ENCODE measurements at places on chromosomes 16 and 17. TPM values are rescaled to one million over a fixed set of nuclear protein-coding genes. Genes with fewer than 3 reads are reported as not detected.

DNA sequence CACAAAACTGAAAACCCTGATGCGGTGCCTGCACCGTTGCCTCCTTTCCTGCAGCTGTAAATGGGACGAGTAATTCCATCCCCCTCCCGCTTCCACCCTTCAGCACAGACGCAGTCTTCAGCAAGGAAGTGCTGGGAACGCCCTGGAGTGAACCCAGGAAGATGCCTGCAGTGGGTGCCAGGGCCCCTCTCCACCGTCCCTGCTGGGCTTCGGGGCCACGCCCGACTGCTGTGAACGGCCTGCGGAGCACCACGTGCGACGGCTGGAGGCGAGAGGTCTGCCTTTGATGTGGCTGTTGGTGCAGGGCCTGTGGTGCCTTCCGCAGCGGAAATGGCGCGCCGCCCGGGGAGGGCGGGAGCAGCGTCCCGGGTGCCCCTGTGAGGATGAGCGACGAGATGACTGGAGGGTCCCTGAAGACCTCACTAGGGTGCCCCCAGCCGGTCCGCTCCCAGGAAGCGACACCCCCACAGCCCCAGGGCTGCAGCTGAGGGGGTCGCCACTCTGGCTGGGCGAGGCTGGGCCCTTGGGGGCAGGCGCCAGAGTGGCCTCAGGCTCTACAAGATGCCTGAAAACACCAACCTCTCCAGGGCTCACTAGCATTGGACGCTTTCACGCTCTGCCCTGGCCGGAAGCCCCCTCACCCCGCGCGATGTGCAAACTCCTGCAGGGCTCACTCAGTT is 749 bp upstream of the MC1R start:
- H3K27me3 ChIP-seq = no peaks in the 10 kb centered on the region
- H3K27ac ChIP-seq = no peak overlapping the region
- peaks cover 8% of the 10 kb centered on the region for H3K4me1 ChIP-seq

DNA sequence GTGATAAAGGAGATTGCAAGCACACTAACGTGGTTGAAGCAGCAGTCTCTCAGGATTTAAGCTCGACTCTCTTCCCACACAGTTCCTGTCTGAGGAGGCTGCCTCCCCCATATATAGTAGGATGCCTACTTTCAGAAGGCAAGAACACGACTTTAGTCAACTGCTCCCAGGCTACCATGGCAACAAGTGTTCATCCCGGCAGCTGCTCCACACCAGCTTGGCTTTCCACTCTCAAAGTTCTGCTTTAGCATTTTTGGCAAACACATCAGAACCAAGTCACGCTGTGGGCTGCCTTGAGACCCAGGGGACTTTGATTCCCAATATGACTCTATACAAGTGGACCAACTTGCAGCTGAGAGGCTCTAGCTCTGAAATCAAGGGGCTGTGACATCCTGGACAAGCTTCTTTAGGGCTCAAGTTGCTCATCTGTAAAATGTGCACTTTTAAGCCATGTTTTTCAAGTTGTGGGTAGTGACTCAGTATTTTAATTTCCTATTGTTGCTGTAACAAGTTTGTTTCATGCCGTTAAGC is 16.5 kb downstream of the ZP2 start:
- no peaks in the 10 kb centered on the region for H3K36me3 ChIP-seq
- H3K4me3 ChIP-seq = no peak overlapping the region
- no peak overlapping the region for H3K27ac ChIP-seq
- DNase-seq = no peak
- H3K4me1 ChIP-seq = no peaks in the 10 kb centered on the region
- no peaks in the 10 kb centered on the region for H3K27me3 ChIP-seq

The ETV4 gene
- 1.3 TPM for total RNA-seq

DNA sequence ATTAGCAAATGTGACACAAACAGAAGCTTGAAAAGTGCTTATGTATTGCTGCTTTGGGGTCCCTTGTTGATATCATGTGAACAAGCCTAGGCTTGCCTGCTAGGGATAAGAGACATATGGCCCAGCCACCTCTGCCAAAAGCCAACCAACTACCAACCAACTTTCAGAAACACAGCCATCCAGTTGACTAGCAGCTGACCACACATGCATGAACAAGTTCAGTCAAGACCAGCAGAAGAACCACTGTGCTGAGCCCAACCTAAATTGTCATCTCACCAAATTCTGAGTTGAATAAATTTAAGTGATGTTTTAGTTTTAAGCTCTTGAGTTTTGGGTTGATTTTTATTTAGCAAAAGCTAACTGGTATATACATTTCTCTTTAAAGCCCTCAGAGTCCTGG is 3.5 kb downstream of the ERN2 start:
- no peak for DNase-seq
- H3K27me3 ChIP-seq = no peaks in the 10 kb centered on the region
- no peaks in the 10 kb centered on the region for H3K4me1 ChIP-seq
- no peak overlapping the region for H3K4me3 ChIP-seq

GRCh38 chr17:4436381-4436780 is 2.6 kb downstream of the SPNS3 start:
- no peak for DNase-seq
- no peak overlapping the region for H3K4me3 ChIP-seq
- no peaks in the 10 kb centered on the region for H3K36me3 ChIP-seq
- H3K4me1 ChIP-seq = peaks cover 3% of the 10 kb centered on the region

Measured in ovary (tissue), 10 donors.